ENCODE measurements at places on chromosomes 6 and 20.

DNA sequence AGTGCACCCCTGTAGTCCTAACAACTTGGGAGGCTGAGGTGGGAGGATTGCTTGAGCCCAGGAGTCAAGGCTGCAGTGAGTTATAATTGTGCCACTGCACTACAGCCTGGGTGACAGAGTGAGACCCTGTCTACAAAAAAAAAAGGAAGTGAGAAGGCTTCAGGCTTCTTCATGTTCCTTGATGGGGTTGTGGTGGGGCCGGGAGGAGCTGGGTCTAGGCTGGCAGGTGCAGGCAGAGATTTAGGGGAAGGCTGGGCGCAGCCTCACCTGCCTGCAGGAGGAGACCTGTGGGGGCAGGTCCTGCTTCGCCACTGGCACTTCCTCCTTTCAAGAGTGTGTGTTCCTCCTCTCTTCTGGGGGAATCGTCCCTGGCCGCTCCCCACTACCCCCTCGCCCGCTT is 63.9 kb downstream of the CHMP4B start:
- DNase-seq = no peak

- DNase-seq = no peak
Observed at GRCh38 chr20:5680192-5680591, 70.0 kb upstream of the SHLD1 start.

DNA sequence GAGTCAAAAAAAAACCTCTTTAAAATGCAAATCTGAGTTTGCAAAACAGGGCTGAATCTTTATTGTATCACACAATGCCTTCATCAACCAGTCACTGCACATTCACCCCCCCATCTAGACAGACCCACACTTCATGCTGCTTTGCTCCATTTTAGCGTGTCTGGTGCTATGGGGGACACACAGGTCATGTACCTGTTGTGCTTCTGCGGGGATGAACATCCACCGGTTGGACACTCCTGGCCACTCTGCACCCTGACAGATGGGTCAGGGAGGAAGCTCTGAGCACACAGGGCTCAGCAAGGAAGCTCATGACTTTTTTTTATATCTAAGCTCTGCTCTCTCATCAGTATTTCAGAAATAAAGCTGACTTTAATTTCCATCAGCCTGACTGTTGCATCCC is 136.3 kb downstream of the PRND start:
- no peak for DNase-seq

DNA sequence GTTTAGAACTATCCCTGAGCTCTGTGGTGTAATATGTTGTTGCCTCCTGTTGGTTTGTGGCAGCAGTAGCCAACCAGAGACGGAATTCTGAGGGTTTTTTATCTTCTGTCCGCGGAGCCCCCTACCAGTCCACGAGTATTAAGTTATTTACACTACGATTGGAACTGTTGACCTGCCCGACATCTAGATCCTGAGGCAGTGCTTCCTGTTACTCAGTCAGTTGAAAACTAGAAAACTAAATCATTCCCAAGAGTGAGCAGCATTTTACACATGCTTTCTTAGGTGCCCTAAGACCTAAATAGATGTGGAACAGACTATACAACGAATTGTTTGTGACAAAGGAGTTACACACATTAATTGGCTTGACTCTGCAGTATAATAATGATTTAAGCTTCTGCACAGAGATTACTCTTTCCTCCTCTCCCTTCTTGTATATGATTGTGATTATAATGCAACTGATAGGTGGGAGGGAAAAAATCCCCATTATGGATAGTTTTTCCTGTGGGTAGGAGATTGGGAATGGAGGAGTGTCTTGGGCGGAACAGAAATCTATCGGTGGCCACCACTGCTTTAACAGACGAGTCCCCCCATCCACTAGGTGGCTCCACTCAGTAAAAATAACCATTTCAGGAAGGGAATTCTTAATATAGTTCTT is 1.7 kb downstream of the LOC128125822 start:
- DNase-seq = no peak

DNA sequence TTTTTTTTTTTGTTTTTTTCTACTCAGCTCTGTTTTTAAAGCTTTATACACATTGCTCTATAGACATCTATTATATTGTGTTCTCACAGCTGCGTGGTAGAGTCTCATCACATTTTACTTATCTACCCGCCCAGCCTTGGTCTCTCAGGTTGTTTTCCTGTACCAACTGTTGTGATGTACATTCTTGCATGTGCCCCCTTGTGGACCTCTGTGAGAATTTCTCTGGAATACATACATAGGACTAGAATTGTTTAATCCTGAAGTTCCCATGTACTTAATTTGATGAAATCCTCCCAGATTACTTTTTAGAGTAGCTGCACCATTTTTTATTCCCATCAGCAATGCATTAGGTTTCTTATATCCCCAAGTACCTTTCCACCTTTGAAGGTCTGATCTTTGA is 40.4 kb upstream of the TINAG start:
- no peak for DNase-seq

GRCh38 chr20:46400828-46401477 is 5.5 kb downstream of the ELMO2 start:
- no peak for DNase-seq

GRCh38 chr6:125111219-125111983 is 42.2 kb upstream of the TPD52L1 start:
- DNase-seq = no peak

- DNase-seq = no peak
Observed at GRCh38 chr6:157047951-157048350, 270.8 kb downstream of the ARID1B start.

DNA sequence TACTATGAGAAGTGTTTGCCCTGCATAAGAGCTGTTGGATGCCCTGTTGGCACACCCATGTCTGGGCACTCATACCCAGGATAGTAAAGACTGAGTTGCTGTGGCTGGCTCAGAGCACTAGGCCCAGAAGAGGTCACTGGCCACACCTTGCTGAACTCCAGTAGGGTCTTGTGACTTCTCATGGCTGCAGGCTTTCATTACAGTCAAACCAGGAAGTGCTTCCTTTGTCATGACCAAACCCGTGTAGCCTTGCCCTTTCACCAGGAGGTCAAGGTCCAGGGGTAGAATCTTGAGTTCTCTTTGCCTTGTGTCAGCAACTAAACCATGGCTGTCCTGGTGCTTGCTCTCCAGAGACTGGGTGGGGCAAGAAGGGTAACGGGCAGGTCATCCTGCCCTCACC is 49.5 kb downstream of the CD164 start:
- DNase-seq = no peak

- DNase-seq = no peak
Observed at GRCh38 chr6:142474531-142475289, 172.9 kb downstream of the ADGRG6 start.

DNA sequence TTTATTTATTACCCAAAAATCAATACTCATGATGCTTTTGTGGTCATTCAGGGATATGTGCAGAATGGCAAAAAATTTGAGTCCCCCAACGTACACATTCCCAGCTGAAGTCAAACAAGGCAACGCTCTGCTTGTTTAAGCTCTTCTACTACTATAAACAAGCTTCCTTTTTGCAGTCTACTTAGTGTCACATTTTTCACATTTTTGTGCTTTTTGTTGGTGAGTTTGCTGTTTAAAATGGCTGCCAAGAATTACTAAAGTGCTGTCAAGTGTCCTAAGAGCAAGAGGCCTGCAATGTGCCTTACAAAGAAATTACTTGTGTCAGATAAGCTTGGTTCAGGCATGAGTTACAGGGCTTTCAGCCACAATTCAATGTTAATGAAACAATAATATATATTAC is 2.1 kb downstream of the WFDC8 start:
- DNase-seq = no peak

- DNase-seq = no peak
Observed at GRCh38 chr6:166379800-166380199, 2.9 kb downstream of the MPC1 start.

GRCh38 chr20:20018366-20018765 is 1.2 kb downstream of the NAA20 start:
- DNase-seq = no peak
